Activated T-helper 1 cell treated with anti-CD3 and anti-CD28 coated beads, Interleukin-2, amount 50 U/mL, for 16 hours (primary cell): ENCODE measurements at places on chromosomes 6 and 20.

DNA sequence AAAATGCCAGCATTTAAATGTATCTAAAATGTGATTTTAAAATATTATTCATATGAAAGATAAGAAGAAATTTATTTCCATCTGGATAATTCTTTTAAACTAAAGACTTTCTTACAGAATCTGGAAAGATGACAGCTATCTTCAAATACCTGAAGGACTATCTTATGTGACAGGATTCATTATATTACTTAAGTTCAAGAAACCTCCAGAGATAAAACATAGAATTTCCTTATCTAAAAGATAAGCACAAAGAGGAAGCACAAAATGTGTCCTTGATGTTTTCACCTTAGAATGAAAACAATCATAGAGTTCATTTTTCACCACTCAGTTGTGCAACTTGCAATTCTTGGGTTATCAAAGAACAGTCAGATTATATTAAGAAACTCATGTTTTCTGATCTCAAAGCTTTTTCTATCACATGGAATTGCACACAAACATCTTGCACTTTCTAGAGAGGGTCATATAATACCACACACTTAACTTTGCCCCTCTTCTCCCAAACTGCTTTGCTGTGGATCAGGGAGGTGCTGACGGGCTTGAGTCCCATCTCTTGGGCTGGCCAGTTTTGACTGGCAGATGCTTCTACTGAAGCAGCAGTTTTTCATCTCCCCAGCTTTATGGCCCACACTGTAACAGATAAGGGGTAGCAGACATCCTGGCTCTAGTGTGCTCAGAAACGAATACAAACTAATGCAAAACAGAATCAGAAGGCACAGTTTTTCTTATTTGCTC, 467.4 kb downstream of the CDC5L start:
- DNase-seq = no peak

- no peak for DNase-seq
Observed at GRCh38 chr20:51382986-51383821, 159.3 kb downstream of the NFATC2 start.

GRCh38 chr6:167564416-167565250, 239.7 kb downstream of the TTLL2 start:
- no peak for DNase-seq

DNA sequence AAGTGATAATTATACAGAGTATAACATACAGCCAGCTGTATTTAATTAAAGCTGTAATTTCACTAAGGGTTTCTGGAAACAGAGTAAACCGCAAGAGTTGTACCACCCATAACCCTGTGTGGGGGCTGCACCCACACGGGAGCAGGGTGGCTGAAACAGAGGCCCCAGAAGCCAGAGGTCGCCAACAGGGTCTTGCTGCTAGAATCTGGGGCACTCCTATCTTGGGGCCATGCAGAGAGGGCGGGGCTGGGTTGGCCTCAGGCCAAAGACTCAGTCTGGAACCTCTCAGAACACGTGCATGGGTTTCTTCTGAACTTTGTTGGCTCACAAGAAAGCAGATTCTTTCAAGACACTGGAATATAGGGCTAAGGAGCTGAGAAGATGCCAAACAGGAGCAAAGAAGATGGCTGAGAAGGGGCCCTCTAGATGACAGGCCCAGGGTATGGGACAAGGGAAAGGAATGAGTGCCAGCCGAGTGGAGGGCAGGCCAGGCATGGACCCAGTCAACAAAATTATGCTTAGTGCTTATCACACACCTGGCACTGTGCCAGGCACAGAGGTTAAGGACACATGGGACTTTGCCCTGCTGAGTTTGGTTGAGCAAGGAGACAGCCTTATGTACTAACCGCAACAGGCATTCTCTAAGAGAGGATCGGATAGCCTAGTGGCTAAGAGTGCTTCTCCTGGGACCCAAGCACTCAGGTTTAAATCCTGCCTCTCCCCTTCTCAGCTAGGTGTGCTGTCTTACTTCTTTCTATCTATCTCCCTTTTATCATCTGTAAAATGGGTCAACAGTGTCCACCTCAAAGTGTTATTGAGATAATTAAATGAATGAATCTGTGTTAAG, 96.6 kb upstream of the FOXP4 start:
- DNase-seq = no peak

DNA sequence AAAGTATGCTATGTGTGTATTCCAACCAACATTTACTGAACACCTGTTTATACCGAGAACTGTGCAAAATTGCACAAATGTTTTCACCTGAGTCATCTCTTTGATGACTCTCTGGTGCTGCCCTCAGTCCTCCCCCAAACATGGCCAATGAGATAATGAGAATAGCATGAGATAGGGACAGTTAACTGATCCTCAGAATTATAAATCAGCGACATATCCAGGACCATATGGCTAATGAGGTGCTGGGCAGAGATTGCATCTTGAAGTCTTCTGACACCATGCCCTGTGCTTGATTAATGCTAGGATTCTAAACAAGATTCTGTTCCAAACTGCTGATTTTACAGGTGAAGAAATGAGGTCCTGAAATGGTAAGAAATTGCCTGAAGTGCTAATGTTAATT, 13.0 kb downstream of the CLVS2 start:
- no peak for DNase-seq

DNA sequence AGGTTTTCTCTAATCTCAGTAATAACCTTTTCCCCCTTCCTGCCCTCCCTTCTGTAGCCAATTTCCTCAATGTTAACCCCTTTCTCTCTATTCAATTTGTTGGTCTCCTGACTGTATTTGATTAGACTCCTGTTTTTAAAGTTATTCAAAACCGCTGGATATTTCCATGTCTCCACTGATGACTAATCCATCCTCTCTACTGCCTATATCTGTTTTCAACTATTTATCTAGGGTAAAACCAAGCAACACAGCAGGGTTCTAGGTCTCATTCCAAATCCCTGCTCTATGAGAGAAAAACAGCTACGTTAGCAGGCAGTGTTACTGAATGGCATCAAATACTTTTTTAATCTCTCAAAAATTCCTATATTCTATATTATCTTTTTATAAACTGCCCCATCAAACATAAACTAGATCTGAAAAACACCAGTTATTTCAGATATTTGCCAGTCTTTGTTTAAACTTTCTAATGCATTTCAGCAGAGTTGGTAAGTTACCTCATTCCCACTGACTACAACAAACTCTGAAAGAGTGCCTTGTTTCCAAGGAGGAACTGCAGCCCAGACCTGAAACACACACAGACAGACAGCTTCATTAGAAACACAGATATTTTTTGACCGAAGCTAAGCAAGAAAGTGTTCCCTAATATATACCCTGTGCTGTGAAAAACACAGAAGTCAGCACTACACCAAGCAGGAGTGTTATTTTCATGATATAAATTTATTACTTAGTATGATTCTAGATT, 8.2 kb downstream of the RTN4IP1 start:
- DNase-seq = no peak

DNA sequence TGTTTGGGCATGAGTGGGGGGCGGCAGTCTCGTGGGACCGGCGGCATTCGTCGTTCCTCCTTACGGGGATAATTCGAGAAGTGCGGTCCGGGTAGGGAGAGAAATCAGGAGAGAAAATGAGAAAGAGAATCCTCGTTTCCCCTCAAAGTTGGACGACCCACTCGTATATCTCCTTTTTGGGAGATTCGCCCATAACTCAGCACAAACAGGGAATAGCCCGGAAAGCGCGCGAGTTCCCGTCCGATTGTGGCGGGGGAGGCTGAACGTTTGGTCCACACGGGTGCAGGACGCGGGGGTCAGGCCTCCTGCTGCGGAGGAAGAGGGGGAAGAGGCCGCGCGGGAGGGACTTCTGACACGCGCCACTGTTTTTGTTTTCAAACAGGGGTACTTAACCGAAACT, 42.4 kb downstream of the POPDC3 start:
- DNase-seq = no peak

DNA sequence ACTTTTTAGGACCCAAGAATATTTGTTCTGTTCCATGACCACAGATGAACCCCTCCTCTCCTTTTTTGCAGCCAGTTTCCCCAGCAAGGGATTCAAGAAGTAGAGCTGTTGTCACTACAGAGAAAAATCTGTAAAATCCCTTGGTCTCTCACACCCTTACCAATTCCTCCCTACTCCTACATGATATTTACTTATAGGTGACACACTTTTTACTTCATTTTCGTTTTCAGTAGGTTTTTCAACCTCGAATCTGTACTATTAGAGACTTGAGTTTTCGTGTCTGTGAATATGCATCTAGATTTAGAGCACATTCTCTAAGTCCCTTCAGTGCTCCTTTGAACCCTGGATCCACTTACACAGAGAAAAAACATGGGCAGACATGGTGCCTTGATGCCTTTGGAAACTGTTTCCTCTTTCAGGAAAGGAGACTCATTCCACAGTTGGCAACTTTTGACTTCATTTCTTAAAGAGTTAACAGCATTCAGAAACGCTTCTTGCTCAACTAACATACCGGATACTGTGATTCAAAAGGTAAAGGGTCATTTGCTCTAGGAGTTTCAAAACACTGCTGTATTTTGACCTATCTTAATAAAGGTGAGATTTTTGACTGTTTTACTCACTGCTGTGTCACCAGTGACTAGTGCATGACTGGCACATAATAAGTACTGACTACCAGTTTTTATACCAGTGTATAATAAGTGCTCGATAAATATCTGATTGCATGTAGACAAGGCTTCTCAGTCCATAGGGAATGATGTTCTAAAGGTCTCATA, 50.6 kb downstream of the LAMA4 start:
- no peak for DNase-seq

GRCh38 chr6:89750338-89750737, 69.3 kb downstream of the MDN1 start:
- no peak for DNase-seq

DNA sequence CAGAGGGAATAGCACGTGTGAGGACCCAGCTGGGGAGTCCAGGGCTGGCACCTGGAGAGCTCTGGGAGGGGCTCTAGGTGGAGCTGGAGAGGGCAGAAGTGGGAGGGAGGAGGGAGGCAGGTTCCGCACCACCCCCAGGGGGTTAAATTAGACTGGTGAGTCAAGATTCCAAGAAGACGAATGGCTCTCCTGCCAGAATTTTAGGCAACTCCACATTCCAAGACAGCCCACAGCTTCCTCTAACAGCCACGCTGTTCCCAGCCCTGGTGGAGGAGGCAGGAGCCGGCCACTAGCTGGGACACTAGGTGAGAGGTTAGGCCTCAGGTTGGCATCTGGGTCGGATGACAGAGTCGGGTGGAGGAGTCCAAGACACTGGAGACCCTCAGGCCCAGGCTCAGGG, 60.2 kb downstream of the TFAP2C start:
- DNase-seq = no peak

GRCh38 chr20:3887876-3888620, 1.1 kb upstream of the PANK2 start:
- DNase-seq = no peak

DNA sequence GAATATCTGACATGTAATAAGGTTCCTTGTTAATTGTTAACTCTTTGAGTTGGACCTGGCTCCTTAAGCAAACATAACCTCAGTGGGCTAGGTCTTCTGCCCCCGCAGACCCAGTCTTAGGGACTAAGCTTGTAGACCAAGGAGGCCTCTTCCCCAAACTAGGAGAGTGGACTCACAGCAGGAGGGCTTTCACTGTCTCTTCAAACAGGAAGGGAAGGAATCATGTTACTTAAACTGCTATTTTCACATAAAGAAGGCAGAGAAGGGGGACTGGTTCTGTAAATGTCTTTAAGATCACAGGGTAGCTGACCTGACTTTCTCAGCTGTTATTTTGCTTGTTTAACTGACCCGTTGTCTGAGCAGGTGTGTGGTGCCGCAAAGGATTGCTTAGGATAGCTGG, 34.9 kb upstream of the PRDM1 start:
- no peak for DNase-seq

- no peak for DNase-seq
Observed at GRCh38 chr6:105485456-105485855, 82.6 kb upstream of the PREP start.

DNA sequence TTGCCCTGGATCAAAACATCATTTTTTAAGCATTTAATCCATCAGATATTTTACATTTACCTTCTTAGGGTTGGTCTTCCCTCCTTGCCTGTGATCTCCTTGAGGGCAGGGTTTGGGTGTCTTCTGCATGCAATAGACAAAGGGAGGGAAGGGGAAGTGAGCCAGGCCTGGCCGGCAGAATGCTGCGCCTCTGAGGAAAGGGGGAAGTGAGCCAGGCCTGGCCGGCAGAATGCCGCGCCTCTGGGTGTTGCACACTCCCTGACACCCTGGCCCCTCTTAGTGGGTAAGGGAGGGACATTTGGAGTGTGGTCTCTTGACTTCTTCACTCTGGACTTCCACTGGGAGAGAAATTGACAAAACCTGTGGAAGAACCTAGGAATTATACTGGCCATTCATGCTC, 12.4 kb downstream of the PSMF1 start:
- DNase-seq = no peak

GRCh38 chr6:158772172-158772571, 47.0 kb downstream of the EZR start:
- DNase-seq = no peak

- DNase-seq = no peak
Observed at GRCh38 chr20:17594443-17594842, 24.6 kb downstream of the DSTN start.

DNA sequence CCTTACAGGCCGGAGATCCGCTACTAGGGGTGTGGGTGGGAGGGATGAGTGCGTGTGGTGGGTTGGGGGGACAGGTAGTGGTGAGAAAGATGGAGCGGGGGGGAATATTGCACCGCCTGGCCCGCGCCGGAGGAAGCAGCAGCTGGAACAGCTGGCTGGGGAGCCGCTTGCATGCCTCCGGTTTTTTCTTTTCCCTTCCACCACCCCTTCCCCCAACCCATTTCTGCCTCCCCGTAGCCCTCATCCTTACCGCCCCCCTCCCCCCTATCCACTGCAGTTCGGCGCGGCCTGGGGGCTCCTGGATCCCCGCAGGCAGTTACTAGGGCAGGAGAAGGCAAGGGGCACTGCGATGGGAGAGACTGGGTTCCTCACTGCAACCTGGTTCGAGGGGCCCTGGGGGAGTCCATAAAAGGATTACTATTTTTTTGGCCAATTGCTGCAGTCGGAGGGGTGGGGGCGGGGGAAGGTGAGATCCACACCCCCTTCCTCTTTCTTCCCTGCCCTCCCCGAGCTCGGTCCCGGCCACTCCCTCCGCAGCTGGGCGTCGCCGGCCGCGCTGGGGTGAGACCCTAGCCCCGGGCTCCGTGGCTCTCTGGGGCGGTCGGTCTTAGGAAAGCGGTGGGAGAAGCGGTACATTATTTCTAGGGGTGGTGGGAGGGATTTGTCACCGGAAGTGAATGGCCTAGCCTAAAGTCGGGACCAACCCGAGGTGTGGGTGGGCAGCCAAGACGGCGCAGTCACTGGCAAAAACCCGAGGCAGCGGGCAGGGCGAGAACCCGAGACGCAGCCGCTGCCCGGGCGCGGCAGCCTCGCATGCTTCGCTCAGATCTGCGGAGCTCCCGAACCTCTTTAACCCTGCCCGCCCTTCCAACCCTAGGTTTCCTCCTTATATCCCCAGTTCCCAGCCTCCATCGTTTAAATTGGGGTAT, 824 bp upstream of the TBCC start:
- peak; percentile 67 for DNase-seq
